ENCODE measurements at places on chromosomes 3 and 15.

GRCh38 chr3:45826321-45826720 is 15.6 kb downstream of the LZTFL1 start:
- no peak for DNase-seq

- no peak for DNase-seq
These were observed 11.3 kb upstream of the ARHGEF3 start for GRCh38 chr3:56812754-56813652.

- DNase-seq = no peak
These were observed 281.7 kb upstream of the ATP10A start for GRCh38 chr15:26144836-26145235.

GRCh38 chr3:16319307-16319706 is 54.3 kb downstream of the OXNAD1 start:
- DNase-seq = peak; percentile 77

DNA sequence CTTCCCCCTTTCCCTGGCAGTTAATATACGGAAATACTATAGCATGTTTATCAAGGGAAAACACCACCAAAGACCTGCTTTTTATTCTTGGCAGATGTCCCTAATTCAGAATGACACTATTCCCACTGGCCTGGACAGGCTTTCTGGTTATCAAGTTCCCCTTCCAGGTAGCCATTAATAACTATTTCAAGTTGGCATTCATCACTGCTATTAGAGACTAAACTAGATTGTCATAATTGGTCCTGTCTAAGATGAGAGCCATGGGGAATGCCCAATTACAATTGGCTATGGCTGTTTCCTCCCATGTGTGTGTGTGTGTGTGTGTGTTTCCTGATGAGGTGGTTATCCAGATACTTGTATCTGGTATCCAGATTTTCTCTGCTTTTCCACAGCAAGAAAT is 608.1 kb downstream of the SQOR start:
- no peak for DNase-seq

Measured in stimulated activated CD4-positive, alpha-beta T cell treated with anti-CD3 and anti-CD28 coated beads, Interleukin-4, amount 100 ng/mL, for 1 hour (primary cell).